ENCODE measurements at places on chromosomes 7 and 10.

DNA sequence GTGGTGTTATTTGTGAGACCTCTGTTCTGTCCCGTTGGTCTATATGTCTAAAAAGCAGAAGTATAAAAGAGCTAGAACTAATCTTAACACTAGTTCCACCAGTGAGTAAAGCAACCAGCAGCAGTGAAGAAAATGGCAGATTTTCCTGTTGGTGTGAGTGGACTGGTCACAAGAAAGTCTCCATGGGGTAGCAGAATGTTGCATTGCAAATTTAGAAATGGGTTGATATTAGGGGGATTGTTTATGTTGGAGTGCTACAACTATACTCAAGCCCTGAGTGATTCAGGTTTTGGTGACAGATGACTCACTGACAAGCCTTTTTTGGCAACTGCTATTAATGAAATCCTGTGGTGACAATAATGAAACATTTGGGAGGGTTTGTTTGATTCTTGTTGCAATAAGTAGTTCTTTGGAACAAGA, 5.6 kb downstream of the AVL9 start:
- peak; percentile 21 for DNase-seq

- no peak for DNase-seq
These were observed 122.5 kb downstream of the FAM53B start for GRCh38 chr10:124621637-124622036.

DNA sequence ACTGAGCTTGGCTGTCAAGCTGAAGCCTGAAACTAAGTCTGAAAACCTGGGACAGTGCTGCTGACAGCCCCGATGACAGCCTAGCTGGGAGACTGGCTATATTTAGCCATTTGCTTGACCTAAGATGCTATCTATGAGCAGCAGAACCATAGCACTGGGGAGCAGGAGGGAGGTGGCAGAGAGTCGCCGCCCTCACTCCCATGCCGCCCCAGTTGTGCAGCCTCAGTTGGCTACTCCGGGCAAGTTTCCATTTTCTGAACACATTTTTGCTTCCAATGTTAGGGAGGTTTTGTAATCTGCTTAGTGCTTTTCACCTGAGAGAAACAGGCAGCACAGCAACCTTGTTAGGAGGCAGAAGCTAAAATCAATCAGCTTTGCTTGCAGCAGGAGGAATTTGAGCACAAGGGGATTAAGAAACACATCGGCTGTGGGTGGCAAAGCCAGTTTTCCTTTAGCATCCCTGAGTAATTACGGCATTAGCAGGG, 20.4 kb upstream of the C10orf71 start:
- no peak for DNase-seq

DNA sequence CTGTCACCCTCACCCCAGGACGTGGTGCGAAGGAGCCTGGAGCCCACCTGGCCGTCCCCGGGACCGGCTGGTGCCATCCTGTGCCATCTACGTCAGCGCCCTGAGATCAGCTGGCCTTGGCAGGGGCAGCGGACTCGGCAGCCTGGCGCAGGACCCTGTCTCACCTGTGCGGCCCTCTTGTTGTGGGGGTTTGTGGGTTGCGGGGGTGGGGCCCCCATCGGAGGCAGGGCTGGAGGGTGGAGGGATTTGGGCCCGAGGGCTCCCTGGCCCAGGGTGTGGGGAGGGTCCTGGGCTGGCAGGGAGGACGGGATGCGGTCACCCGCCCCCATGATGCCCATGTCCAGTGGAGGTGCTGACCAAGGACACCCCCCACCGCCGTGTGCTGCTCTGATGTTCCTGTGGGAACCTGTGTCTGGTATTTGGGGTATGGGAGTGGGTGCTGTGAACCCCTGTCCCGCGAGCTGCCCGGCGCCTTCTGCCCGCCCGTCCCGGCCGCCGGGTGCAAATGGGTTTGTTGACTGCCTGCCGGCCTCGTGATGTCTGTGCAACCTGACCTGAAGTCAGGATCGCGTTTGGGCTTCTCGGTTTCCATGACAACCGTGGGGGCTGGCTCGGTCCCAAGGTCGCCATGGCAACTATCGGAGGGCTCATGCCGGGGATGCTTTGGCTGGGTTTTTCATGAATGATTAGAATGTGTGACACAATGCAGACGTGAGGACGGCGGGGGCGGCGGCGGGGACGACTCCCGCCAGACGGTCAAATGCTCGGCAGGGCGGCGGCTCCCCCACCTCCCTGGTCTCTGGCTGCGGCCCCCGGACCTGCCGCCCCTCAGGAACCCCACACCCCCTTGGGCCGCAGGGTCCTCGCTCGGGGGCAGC, 7.3 kb downstream of the MAFK start:
- peak; percentile 34 for DNase-seq

- no peak for DNase-seq
These were observed 620.3 kb downstream of the CCSER2 start for GRCh38 chr10:84948644-84949043.

- DNase-seq = peak; percentile 23
These were observed 243.2 kb upstream of the TMEM229A start for GRCh38 chr7:124276005-124276622.

DNA sequence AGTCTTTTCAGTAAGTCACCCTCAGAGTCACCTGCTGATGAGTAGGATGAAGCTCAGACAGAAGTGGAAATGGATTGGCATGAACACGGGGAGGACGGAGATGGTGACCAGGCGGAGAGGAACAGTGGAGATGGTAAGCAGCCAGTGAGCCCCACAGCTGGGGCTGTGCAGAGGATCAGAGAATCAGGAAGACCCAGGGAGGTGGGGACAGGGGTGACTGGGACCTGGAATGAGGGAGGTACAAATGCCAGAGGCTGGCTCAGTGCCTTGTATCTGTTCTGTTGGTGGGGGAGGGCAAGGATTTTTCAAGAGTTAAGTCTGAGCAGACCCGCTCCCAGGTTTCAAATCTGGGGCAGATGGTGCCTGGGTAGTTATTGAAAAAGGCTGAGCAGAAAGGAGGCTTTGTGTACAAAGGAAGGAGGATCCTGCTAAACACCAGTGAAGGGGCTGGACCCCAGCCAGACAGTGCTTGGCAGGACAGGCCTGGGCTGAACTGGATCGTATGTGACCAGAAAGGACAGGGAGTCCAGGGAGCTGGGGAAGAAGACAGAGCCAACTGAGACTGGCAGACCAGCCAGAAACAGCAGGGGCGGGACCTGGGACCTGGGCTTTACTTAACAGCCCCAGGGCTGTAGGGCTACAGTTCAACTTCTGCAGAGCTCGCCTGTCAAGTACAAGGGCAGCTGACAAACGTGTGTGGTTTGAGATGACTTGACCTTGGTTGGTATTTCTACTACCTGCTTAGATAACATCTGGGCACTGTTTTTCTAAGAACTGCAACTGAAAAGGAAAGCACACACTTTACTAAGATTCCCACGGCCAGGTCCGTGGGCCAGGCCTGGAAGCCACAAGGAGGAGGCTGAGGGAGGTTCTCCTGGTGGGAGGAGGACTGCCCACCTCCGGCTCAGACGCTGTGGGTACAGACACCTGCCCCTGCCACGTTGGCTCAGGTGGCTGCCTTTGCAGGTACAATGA, 13.2 kb upstream of the FRMPD2 start:
- no peak for DNase-seq

GRCh38 chr10:63072951-63073350, 60.2 kb upstream of the NRBF2 start:
- peak; percentile 69 for DNase-seq

DNA sequence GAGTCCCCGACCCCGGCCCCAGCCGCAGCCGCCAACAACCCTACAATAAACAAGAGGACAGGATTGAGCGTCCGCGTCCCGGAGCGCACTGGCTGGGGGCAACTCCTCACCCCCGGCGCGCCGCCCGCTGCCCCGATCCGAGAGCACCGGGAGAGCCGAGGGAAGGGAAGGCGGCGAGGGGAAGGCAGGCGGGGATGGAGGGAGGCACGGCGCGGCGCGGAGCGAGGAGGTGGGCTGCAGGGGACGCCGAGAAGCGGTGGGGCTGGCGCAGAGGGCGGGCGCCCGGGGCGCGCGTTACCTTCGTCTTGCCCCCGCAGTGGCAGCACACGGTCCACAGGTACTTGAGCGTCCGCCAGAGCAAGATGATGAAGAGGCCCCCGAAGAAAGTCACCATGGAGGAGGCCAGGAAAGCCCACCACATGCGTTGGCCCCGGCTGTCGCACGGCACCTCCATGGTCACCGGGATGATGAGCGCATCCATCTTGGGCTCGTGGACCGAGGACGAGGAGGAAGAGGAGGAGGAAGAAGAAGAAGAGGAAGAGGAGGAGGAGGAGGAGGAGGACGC, 559 bp downstream of the KCNMA1 start:
- no peak for DNase-seq

GRCh38 chr7:119572132-119572531, 700.8 kb upstream of the KCND2 start:
- no peak for DNase-seq

DNA sequence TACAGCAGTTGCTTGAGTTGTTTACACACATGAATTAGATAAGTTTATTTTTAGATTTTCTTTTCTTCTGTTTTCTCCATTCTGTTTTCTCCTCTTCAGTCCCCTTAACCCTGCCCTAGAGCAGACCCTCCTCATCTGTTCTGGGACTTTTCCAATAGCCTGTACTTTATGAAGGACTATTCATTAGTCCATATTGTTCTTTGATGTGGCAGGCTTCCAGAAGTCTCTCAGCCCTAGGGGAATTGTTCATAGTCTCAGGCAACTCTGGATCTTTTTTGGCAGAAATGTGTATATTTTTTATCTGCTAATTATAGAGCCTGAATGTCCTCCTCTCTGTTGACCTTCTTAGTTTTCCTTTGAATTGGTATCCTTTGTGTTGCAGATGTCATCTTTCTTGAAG, 25.4 kb downstream of the KAT6B start:
- no peak for DNase-seq

GRCh38 chr7:74217455-74218342, 7.9 kb downstream of the LAT2 start:
- no peak for DNase-seq

- DNase-seq = no peak
These were observed 1512.8 kb upstream of the LRRTM3 start for GRCh38 chr10:65413001-65413400.

DNA sequence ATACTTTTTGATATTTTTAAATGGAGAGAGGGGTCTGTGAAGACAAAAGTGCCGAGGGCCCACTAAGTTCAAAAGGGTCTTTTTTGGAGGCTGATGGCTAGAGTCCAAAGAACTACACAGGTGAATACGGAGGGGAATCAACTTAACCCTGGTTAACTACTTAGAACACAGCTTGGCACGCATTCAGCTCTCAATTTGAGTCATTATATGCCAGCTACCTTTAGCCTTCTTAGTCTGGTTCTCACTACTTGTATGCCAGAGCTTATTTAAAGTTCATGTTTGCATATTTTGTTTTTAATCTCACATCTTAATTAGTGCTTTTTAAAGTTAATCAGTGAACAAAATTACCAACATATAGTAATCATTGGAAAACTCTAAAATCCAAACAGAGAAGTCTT, 80.8 kb downstream of the VWDE start:
- no peak for DNase-seq

DNA sequence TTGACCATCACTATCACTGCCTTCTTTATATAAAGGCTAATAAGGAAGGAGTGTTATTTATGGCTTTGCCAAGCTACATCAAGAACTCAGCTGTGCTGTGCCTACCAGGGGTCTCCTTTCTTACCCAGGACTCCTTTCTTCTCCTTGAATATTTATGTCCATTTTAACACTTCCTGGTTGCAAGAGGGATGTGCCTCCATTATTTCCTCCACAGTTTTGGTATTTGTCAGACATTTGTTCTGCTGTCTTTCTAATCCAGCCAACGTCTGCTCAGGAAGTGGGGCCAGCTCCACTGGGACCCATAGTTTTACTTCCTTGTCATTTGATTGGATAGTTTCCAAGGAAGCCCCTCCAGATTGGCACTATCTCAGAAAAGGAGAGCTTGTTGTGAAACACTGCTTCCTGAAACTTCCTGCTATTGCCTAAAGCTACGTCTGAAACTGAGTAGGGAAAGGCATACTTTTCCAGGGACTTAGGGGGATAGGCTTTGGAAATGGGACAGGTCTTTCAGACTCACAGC, 6.6 kb upstream of the STRIP2 start:
- no peak for DNase-seq

DNA sequence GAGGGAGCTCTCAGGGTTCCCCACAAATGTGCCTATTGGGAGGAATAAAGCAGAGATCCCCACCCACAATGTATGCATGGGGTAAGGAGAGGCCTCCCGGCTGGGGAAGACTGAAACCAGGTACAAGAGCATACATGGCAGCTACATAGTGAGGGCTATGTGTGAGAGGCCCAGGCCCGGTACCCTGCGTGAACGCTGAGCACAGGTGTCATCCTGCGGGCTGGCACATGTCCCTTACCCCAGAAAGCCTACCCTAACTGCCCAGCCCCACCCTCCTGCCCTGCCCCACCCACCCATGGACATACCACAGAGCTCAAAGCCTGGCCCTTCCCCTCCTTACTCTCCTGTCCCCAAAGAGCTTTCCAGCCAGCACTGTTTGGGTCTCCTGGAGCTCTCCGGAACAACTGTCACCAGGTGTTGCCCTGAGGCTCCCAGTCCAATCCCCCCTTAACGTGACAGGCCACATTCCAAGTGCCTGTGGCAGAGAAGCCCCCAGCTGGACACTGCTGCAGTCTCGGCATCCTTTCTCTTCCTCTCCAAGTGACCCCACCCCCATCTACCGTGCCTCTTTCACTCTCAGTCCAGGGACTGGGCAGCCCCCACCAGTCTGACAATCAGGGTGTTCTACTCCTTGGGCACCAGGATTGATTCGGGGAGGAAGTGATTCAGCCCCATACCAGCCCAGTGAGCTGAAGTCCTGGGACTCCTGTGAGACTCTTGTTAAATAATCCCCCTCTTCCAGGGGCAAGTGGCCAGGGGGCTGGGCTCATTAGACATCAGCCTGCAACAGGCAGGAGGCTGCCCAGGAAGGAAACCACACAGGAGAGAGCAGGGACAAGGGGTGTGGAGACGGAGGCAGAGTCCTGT, 19.6 kb downstream of the GRID1 start:
- peak; percentile 67 for DNase-seq

DNA sequence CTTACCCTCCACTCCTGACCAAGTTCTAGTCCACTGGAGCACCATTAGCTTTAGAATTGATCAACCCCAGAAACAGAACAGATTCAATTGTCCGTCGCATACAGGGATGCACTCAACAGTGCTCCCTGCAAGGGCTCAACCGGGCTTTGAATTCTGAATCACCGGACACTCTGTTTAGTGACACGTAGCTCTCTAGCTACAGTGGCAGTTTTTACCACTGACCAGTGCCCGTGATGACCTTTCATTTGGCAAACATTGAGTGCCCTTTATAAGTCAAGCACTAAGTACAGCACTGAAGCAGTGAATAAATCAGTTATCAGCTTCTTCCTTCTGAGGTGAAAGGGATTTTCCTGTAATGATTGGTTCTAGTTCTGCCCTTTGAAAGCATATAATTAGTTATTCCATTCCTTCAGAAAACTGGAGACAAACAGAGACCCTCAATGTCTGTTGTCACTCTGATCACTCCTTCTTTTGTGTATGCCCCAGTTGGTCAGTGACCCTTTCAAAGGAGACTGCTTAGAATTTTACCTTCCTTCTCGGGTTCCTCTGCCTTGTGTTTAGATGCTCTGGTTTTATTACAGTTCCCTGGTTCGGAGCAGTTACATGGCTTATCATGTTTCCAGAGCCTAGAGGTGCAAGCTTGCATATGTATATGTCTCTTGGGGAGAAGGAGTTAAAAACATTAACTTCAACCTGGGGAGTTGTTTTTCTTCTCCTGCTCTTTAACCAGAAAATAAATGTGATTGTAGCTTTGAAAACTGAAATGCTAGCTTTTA, 68.9 kb downstream of the ZNF365 start:
- DNase-seq = no peak

Measured in SW480 (cell line).